ENCODE measurements at places on chromosomes 11 and 22. TPM values are rescaled to one million over a fixed set of nuclear protein-coding genes. Genes with fewer than 3 reads are reported as not detected.
A peak's percentile ranks its signal among the peaks of the same experiment; 100 is the strongest.

Gene APOA5
- not detected for total RNA-seq

Gene OR8D4
- not detected for total RNA-seq

Gene DGCR6
- 0.40 TPM for total RNA-seq

Gene GPR83
- under 0.01 TPM for total RNA-seq

Gene APOBEC3A
- total RNA-seq, result 2.1 TPM

Gene TMEM121B
- not detected for total RNA-seq

Gene TMEM126A
- total RNA-seq, result 15.9 TPM

Gene TMPRSS6
- total RNA-seq, result not detected

Gene LDHAL6A
- total RNA-seq, result not detected

Gene KIAA0930
- total RNA-seq, result 40.5 TPM

Gene ZNF70
- 0.87 TPM for total RNA-seq

Gene OR52H1
- 0.10 TPM for total RNA-seq

Gene TSPAN18
- total RNA-seq, result 2.6 TPM

- no peak for DNase-seq
These were observed 15.3 kb downstream of the IL17REL start for GRCh38 chr22:49997251-49997599.

DNA sequence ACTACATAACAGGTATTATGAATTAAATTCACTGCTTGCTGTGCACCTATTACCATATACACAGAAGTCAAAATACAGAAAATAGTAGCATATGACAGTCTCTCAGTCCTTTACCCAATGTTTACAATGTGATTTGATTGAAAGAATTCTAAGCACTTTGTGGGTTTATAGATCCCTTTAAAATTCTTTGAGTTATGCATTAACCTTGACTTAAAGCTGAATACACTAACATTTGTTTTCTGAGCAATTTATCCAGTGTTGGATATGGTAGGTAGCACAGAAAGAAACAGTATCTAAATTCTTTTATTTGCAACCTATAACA is 230.8 kb upstream of the DDI1 start:
- DNase-seq, result peak; percentile 95

DNA sequence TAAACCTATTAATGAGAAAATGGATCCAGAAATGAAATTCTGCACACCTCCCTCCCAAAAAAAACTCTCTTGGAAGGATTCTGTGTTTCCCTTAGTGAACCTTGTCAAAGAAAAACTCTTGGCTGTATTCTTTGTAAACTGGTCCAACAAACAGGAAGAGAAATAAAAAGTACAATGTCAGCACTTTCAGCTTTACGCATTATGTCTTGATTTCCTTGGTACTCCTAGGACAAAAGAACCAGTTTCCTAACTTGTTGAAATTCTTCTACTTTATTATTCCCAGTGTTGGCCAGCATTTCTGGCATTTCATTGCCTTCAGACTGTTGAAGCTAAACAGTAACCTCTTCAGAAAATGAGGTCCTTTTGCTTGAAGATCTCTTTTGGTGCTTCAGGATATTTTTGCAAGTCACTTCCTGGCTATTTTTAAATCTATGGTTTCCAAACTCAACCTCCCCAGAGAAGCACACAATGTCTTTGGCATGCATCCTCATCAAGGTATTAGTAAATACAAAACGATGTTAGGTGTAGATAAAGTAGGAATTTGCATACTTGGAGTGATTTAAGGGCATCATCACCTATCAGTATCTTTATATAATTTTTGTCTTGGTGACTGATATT is 342.7 kb downstream of the AASDHPPT start:
- no peak for DNase-seq

DNA sequence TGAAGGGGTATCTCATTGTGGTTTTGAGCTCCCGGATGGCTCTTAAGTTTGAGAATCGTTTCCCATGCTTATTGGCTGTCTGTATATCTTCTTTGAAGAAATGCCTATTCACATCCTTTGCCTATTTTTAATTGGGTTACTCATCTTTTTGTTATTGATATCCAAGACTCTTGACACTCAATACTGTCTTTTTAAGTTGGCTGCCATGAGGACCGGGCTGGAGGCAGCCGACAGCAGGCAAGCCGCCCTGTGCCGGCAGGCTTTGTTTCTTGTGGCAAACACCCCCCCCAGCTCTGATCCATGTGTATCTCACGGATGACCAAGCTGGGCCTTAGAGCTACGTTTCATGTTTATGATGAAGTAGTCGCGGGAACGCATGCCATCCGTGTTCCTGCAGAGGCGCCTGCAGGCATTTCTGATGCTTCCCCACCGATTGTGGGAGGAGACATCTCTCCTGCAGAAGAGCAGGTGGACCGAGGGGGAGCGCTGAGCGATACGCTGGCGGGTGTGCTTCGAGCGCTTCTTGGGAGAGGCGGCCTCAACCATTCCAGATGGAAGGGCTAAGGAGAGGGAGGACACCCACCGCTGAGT is 95.8 kb downstream of the TBC1D22A start:
- DNase-seq, result no peak

DNA sequence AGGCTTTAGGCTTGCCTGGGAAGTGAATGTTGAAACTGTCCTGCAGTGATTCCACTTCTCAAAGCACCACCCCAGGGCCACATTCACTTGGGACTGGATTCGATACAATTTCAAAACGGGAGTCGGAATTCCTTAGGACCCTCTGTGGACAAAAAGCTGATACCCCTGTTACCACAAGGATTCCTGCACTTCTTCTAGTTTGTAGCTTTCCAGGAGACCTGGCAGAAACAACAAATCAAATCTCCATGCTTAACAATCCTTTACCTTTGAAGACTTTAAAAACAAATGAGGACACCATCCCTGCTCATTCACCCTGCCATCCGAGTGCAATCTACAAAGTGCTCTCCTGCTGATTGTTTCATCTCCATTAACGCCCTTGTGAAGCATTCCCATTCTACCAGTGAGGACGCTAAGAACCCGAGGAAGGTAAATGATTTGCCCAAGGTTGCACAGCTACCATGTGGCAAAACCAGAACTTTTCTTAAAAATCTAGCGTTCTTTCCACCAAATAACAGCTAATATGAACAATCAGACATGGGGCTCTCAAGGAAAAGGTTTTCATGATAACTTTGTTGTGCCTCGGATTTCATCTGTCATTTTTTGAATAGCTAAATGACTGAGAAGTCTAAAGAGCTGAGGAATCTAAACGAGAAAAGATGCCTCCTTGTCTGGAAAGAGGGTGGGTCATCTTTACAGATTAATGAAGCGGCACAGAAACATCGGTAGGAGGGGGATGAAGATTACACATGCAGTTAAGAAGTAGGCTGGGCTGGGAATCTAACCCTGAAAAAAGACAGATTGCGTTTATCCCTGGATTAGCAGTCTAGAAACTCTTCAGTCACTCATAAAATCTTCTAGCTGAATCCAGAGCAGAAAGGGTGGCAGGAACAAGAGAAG is 720 bp upstream of the MPZL2 start:
- DNase-seq, result peak; percentile 67

DNA sequence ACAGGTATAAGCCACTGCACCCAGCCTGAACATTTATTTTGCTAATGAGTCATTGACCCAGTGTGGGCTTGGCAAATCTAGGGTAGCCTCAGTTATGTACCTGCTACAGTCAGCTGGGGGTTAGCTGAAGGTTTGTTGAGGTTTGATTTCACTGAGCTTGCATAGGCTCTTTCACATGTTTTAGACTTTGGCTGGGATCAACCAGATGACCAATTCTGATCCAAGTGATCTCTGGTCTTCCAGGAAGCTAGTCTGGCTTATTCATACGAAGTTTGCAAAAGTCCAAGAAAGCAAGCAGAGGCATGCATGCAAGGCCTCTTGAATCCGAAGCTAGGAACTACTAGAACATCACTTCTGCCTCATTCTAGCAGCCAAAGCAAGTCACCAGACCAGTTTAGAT is 21.0 kb downstream of the SERPING1 start:
- DNase-seq, result no peak

DNA sequence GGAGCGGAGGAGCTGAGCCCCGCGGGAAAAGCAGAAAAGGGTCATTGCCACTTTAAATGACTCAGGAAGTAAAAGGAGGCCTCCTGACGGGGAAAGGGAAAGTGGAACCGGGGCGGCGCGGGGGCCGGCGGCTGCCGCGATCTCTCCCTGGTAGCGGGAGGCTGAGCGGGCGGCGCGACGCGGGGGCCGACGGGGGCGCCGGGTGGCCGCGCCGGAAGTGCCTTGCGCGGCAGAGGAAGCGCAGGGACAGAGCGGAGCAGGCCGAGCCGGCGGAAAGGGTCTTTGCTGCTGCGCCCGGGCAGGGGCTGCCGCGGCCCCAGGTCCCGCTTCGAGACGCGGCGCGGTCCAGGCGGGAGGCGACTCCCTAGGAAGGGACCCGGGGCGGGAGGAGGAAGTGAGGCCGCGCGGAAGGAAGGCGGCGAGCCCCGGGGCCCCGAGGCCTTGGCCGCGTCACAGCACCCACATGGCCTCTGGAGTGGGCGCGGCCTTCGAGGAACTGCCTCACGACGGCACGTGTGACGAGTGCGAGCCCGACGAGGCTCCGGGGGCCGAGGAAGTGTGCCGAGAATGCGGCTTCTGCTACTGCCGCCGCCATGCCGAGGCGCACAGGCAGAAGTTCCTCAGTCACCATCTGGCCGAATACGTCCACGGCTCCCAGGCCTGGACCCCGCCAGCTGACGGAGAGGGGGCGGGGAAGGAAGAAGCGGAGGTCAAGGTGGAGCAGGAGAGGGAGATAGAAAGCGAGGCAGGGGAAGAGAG is at the start of gene TRIM44:
TSS of gene TRIM44 (plus strand) at position 127 of the 759 bp plus-strand sequence. CDS start at position 464, 337 bp downstream.
- peak; percentile 73 for DNase-seq

- DNase-seq, result no peak
These were observed 374.4 kb downstream of the NTM start for GRCh38 chr11:131744847-131745246.

- DNase-seq, result no peak
These were observed 4.6 kb downstream of the FGF19 start for GRCh38 chr11:69699213-69699612.

DNA sequence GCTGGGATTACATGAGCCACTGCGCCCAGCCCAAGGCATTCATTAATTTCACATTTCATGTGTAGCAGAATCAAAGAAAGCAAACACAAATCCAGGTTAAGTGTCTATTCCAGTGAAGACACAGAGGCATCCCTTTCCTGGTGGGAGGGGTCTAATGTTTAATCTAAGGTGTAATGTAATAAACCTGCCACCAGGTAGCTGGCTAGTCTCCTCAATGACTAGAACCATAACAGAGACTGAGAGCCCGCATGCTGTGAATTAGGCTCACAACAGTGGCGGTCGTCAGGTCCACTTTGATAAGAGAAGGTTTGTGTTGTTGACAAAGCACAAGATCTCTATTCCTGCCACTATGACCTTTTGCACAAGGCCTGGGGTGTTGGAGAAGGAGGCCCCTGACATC is 64.2 kb upstream of the ADA2 start:
- DNase-seq, result no peak

DNA sequence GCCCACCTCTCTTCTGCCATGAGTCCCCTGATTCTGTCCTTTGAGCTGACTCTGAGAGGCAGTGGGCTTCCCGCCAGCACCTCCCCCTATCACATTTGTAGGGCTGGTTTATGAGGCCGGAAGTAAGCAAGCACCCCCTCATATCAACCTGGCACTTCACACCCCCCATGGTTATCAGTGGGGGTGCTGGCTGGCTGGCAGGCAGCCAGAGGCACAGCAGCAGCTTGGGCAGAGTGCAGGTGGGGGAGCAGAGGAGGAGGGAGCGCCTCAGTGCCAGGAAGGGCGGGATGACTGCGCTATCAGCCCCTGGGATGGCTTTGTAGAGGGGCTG is 22.9 kb upstream of the CHRM4 start:
- DNase-seq, result no peak

- DNase-seq, result peak; percentile 54
These were observed 6.1 kb downstream of the THY1 start for GRCh38 chr11:119416606-119417580.

- no peak for DNase-seq
These were observed 106.8 kb downstream of the TRIM29 start for GRCh38 chr11:120031156-120031555.

GRCh38 chr11:76566811-76567210 is 103.7 kb downstream of the LRRC32 start:
- peak; percentile 15 for DNase-seq

- DNase-seq, result peak; percentile 11
These were observed 184.2 kb downstream of the SBF2 start for GRCh38 chr11:10109806-10110205.

DNA sequence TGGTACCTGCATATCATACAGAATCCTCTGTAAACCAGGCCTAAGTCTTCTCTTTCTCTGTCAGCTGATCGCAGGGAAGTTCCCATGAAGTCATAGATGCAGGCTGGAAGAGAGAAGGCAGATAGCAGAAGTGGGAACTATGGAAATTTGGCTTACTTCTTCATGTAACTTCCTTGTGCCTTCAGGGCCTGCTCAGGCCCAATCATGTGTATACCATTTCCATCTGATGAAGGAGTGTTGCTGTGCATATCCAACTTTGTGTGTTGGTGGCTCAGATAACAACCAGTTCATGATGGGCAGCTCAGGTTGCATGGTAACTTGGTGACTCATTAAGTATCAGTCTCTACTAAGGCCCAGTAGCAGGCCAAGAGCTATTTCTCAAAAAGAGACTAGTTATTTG is 53.1 kb upstream of the CEP295 start:
- DNase-seq, result no peak

DNA sequence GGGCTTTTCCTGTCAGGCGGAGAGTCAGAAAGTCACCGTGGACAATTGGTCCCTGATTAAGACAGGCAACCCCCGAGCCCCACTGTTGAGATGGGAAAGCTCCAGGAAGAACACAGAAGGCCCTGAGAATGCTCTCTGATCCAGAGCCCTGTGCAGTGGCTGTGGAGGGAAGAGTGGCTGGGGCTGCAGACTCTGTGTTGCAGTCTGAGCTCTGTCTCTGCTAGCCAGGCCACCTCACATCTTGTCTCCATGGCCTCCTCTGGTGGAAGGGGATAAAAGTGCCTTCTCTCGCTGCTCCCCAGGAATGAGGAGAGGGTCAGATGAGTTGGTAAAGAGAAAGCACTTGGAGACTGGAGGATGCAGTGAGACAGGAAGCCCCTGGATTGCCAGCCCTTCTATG is 141.2 kb downstream of the CEP164 start:
- no peak for DNase-seq

GRCh38 chr22:21594865-21595452 is 27.4 kb downstream of the UBE2L3 start:
- DNase-seq, result no peak

DNA sequence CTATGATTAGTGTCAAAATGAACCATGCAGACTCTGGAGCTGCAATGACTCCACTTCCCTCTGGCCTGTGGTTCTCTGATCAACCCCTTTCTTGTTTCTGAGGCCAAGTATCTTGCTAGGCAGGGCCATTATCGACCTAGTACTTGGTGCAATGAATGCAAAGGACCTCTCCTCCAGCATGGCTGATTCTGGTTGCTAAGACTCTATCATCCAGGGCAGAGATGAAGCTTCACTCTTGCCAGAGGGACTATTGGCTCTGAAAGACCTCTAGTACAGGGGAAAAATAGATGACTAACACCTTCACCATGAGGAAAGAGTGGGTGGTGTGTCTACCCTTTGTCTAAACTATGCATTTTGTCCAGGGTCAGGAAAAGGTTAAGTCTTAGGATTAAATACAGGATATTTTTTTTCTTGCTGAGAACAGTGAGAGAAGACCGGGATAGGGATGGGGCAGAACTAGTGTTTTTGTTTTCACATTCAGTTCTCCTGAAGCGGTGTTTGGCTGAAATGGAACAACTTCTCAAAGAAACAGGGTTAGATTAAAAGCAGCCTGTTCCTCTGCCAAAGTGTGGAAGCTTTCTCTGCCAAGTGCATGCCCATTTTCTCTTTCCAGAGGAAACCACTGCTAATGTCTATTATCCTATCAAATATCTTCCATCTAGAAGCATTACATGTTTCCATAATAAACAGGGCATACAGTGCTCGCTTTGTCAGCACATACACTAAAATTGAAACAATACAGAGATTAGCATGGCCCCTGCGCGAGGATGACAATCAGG is 5.0 kb upstream of the MTFP1 start:
- peak; percentile 96 for DNase-seq

GRCh38 chr11:14315130-14315529 is 43.9 kb downstream of the RRAS2 start:
- no peak for DNase-seq

Measured in renal cortical epithelial cell (primary cell).